ENCODE measurements at places on chromosomes 11 and 22.
A peak's percentile ranks its signal among the peaks of the same experiment; 100 is the strongest.

DNA sequence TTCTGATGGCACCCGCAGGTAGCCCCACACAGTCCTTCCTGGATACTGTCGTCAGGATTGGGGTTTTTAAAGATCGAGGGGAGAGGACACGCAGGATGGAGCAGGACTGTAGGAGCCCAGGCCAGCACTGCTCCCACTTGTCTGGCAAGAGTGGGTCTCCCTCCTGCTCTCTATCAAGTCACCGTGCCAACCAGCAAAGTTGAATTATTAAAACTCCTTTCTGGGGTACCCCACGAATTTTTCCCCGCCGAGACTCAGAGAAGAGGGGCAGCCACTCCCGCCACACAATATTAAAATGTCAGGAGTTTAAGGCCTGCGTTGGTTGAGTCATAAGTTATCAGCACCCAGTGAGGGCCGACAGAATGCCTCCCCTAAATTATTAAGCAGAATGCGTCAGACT is 10.1 kb downstream of the LMO1 start:
- no peak for DNase-seq

- no peak for DNase-seq
These were observed 304.8 kb upstream of the DDI1 start for GRCh38 chr11:103731670-103732069.

- no peak for DNase-seq
These were observed 32.9 kb downstream of the ZC3H7B start for GRCh38 chr22:41334215-41334614.

DNA sequence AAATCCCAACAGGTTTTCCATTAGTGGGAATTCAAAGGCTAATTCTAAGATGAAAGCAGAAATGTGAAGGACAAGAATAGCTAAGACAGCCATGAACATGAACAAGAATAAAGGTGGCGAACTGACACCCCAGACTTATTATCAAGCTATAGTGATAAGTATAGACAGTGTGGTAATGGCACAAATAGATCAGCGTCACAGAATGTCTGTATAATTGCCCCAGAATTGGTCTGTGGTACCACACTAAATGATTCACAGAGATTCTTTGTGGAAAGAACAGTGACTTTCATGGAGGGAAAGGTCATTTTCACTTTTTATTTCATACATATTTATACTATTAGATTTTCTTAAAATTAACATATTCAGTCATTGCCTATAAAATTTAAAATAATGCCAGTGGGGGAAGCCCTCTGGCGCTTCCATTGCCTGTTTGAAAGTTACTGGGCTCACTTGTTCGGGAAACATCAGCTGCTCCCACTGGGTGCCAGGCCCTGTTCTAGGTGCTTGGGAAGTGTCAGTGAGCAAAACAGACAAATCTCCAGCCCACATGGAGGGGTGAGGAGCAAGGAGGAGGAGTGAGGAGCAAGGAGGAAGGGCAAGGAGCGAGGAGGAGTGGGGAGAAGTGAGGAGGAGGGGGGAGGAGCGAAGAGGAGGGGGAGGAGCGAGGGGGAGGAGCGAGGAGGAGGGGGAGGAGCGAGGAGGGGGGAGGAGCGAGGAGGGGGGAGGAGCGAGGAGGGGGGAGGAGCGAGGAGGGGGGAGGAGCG is 11.3 kb upstream of the NLRP6 start:
- DNase-seq: peak; percentile 66

DNA sequence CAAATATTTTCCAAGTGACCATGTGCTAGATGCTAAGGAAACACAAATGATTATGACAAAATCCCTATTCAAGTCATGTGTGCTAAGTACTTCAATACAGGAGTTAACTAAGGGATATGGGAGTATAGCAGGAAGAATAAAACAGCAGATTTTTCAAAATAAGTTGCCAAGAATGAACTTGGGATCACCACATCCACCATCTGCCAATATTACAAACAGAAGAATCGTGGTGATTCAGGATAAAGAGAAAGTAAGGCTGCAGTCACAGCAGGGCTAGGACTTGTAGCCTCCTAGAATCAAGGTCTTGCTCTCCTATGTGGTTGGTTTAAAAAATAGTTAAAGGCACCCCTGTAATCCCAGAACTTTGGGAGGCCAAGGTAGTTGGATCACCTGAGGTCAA is 34.3 kb downstream of the MRTFA start:
- DNase-seq: no peak

DNA sequence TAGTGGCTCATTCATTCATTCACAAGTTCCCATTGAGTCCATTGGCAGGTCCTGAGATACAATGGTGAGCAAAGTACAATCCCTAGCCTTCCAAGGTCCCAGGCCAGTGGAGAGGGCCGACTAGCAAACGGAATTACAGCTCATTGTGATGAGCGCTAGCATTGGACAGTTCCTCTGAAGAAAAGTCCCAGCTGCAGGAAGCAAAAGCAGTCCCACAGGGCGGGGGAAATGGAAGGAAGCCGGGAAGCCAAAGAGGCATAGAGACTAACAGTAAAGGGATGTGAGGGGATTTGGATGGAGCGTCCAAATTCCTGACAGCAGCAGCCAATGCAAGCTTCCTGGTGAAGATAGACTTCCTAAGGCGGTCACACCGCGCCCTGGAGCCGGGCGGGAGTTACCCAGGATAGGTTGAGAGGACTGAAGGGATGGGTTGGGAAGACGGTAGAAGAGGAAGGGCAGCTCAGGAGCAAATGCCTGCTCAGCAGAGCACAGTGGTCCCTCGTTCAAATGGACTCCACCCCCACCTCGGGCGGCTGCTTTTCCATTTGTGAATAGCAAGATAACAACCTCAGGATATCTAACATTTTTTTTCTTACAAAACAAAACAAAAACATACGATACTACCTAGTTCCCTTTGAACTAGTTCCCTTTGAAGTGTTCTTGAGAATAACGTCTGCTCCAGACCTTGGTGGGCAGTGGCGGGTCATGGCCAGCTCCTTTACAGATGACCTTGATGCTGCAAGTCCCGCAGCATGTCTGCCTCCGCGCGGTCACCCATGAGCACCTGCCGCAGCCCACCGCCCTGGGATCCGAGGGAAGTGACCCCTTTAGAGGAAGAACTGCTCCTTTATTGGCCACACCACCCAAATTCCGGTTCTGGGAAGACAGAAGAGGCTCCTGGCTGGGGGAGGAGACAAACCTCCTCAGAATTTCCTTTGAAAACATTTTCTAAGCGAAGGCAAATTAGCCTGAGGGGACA is 132.9 kb downstream of the RASSF10 start:
- DNase-seq: no peak

All from activated T-cell treated with anti-CD3 and anti-CD28 coated beads, Interleukin-2, amount 50 U/mL, for 48 hours (primary cell).